Lung (tissue), 17 donors: ENCODE measurements at places on chromosomes 16 and 17. TPM values are rescaled to one million over a fixed set of nuclear protein-coding genes. Genes with fewer than 3 reads are reported as not detected.

- DNase-seq, result no peak
Observed at GRCh38 chr16:10624527-10624926, 44.1 kb upstream of the EMP2 start.

- DNase-seq, result peak; percentile 73
Observed at GRCh38 chr17:47276868-47277267, 23.2 kb downstream of the ITGB3 start.

DNA sequence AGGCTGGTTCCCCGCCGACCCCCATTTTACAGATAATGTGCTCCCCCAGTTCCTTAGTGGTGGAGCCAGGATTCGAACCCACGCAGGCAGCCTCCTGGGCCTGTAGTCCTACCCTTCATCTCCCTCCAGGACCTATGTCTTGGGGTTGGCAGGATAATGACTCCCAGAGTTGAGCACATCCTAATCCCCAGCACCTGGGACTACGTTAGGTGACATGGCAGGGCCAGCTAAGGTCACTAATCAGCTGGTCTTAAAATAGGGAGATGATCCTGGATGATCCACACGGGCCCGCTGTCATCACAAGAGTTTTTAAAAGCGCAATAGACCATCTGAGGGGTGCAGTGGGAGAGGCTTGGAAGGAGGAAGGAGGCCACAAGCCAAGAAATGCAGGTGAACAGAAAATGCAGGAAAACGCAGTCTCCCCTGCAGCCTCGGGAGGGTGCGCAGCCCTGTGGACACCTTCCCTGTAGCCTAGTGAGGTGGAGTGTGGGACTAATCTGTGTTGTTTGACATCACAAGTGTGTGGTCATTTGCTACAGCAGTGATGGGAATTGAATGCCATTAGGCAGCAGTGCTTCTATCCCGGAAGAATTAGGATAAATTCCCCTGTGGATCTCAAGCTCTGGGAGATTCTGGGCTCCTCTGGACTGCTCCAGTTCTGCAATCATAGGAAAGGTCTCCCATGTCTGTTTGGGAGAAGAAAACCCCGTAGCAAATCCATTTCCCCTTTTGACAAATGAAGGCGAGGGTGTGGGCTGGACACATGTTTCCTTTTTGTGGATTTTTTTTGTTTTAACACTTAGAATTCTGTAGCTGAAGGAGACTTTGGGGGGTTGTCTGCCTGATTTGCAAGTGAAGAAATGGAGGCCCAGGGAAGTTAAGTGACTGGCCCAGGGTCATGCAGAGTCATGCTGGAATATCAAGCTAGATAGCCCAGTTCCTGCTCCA, 297.7 kb downstream of the SEC14L1 start:
- peak; percentile 18 for DNase-seq

DNA sequence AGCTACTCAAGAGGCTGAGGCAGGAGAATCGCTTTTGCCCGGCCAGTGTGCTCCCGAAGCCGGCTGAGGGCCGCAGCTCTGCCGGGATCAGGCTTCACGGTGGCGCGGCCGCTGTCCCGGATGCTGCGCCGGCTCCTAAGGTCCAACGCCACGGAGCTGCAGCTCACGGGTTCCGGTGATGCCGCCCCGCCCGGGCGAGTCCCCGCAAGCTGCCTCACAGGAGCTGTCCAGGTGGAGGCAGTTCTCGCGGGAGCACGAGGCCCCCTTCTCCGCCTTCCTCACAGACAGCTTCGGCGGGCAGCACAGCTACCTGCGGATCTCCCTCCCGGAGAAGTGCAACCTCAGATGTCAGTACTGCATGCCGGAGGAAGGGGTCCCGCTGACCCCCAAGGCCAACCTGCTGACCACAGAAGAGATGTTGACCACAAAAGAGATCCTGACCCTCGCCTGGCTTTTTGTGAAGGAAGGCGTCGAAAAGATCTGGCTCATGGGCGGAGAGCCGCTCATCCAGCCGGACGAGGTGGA, 111.4 kb upstream of the SIAH1 start:
- no peak for DNase-seq

GRCh38 chr17:17324616-17325015, 21.4 kb downstream of the NT5M start:
- DNase-seq, result no peak

- DNase-seq, result no peak
Observed at GRCh38 chr16:30367349-30368009, 2.8 kb downstream of the TBC1D10B start.

The LRRC75A gene
- 3.4 TPM for total RNA-seq
